ENCODE measurements at places on chromosomes 6 and 20.
A peak's percentile ranks its signal among the peaks of the same experiment; 100 is the strongest.

GRCh38 chr20:31602779-31603441 is 2.2 kb upstream of the ID1 start:
- DNase-seq: no peak

DNA sequence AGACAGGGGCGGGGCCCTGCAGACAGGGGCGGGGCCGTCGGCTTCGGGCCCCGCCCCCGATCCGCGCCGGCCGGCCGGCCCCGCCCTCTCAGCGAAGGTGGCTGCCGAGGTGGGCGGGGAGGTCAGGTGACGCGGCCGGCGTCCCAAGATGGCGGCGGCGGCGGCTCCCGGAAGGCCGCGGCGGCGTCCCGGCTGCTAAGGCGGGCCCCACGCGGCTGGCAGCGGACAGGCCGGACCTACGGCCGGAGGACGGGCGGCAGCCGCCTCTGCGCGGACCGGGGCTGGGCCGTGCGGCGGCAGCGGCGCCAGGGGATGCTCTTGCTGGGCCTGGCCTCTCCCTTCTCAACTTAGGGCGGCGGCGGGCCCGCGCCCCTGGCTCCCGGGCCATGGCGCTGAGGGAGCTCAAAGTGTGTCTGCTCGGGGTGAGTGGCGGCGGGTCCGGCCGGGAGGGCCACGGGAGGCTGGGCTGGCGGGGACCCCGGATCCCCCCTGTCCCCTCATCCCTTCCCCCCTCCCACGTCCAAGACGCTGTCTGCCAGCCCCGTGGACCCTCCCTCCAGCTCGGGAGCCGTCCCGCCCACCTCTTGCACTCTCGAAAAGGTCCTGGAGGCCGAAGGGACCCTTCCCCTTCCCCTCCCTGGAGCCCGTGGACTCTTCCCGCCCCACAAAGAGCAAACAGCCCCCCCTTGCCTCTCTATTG is at the start of gene RAB22A:
RAB22A (plus strand) TSS at position 125 of the 700 bp plus-strand sequence; CDS start at position 387, 262 bp downstream.
- peak; percentile 71 for DNase-seq

DNA sequence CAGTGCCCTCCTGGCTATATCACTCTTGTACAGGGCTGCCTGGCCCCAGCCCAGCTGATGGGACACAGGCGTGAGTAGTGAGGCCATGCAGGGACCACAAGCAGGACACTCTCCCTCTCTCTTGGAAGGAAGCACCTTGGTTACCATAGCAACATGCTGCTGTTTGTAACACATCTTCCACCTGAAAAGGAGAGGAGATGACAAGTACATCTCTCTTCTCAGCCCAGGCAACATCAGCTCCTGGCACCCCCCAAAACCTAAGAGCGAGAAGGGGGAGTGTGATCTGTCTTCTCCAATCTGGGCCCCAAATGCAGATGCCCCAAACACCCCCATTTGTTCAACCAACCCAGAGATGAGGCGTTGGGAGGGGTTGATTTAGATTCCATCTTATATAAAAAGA is 49.9 kb downstream of the KCNB1 start:
- DNase-seq: no peak

DNA sequence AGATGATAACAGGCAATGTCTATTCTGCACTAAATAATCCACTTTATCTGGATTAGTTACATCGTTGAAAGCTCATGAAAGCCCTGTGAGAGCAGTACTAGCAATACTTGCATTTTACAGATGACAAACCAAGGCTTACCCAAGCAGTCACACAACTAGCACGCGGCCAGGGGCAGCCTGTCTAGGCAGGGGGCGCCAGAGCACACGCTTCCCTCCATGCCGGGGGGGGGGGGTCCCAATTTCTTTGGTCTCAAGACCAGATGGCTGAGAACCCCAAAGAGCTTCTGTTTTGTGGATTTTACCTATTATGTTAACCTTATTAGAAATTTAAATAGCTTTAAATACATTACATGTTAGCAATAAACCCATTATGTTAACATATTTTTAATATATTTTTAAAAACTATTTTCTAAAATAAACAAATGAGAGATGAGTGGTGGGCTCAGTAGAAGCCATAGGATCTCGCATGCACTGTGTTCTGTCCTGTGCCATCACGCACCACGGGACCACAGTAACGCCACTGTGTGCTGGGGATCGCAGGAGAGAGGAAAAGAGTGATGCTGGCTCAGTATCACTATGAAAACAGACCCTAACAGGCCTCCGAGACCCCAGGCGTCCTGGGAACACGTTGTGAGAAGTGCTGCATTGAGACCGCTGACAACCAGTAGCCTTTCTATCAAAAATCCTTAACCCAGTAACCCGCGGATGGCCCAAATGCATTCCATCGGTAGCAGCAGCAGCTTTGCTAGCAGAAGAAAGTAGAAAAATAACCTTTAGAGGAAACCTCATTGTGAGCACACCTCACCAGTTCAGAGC is 5.3 kb upstream of the PRR18 start:
- DNase-seq: no peak

- DNase-seq: no peak
These were observed 44.7 kb upstream of the SPDEF start for GRCh38 chr6:34600796-34601195.

DNA sequence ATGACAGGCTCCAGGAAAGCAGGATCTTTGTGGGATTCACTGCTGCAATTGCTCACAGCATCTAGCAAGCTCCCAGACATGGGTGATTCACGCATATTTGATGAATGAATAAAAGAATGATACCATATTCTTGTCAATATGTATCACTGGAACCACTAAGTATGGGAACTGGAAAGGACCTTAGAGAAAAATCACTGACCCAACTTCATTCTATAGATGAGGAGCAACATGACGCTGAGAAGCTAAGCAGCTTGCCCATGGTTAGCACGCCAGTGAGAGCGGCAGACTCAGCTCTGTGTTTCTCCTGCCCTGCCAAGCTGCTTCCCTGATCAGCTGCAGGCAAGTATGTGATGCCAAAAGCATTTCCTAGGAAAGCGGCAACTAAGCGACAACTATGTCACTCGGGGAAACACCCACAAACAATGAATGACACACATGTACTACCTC is 66.8 kb downstream of the PPP1R3G start:
- no peak for DNase-seq

- DNase-seq: no peak
These were observed 192.2 kb upstream of the EXOC2 start for GRCh38 chr6:885051-885590.

DNA sequence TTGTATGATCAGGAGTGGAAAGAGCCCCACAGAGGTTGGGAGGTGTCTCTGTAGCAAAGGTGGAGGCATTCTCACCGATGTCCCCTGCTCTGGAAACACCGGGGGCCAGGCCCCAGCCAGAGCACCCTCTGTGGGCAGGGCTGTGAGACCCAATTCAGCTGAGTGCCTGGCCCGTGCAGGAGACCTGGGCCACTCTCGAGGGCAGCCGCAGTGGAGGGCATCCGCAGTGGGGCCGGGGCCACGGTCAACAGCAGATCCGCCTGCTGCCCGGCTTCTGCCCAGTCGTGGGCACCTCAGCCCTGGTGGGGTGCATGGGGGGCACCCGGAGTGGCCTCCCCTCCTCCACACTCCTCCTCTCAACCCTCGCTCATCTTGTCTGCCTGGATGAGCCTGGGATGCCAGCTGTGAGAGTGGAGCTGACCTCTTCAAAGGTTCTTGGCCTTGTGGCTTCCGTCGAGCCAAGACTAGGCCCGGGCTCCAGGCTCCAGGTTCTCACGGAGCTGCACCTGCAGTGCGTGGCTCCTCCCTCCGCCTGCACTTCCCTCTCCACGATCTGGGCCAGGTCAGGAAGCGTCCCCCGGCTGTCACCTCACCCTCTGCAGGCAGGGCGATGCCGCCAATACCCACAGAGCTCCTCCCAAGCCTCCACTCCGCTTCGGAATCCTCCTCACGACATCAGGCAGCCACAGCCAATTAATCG is 134.8 kb downstream of the TAF4 start:
- no peak for DNase-seq

All from substantia nigra (tissue), 51 donors.